H1 (cell line): ENCODE measurements at places on chromosomes 2 and 18.

DNA sequence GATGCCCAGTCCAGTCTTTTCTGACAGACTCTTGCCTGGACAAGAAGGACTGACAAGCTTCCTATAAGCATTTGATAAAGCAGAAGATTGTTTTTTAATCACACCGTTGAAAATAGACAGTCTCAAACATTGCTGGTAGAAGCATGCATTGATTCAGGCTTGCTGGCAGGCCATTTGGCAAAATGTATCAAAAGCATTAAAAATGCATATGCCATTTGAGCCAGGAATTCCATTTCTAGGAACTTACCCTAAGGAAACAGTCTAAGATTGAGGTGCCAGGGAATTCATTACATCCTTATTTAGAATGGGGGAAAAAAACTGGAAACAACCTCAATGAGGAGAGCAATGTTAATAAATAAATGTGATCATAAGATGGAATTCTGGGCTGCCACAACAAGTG is 20.7 kb downstream of the LGALSL start:
- no peak for DNase-seq
- no peak overlapping the region for H3K4me3 ChIP-seq
- no peaks in the 10 kb centered on the region for H3K27me3 ChIP-seq
- no peaks in the 10 kb centered on the region for H3K4me1 ChIP-seq
- no peaks in the 10 kb centered on the region for H3K36me3 ChIP-seq

GRCh38 chr2:57516698-57517340 is 529.8 kb upstream of the VRK2 start:
- H3K36me3 ChIP-seq = no peaks in the 10 kb centered on the region
- no peaks in the 10 kb centered on the region for H3K4me1 ChIP-seq
- H3K27ac ChIP-seq = no peak overlapping the region
- H3K27me3 ChIP-seq = no peaks in the 10 kb centered on the region

DNA sequence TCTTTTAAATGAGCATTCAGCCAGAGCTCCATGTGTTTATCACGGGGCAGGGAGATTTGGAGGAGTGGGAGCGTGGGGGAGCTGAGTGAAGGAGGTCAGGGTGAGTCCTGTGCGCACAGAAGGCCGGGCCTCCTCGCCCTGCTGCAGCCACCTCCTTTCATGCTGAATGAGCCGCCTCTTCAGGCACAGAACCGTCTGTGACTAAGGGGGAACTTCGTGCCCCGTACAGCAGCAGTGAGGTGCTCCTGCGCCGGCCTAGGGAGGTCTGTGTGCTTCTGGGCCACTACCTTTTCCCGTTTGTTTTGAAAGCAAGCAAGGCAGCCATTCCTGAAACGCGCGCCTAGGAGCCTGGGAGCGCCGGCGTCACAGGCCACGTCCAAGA is 27.1 kb upstream of the ZNF516 start:
- peak overlapping the region; percentile 76; the same call in 1 of the 2 replicates for H3K27ac ChIP-seq
- H3K4me3 ChIP-seq = no peak overlapping the region
- no peaks in the 10 kb centered on the region for H3K27me3 ChIP-seq
- DNase-seq = no peak

GRCh38 chr2:224778474-224778877 is 62.3 kb upstream of the CCDC195 start:
- H3K27me3 ChIP-seq = no peaks in the 10 kb centered on the region
- H3K4me1 ChIP-seq = no peaks in the 10 kb centered on the region
- H3K36me3 ChIP-seq = no peaks in the 10 kb centered on the region
- no peak overlapping the region for H3K27ac ChIP-seq
- H3K4me3 ChIP-seq = no peak overlapping the region
- DNase-seq = peak; percentile 68

DNA sequence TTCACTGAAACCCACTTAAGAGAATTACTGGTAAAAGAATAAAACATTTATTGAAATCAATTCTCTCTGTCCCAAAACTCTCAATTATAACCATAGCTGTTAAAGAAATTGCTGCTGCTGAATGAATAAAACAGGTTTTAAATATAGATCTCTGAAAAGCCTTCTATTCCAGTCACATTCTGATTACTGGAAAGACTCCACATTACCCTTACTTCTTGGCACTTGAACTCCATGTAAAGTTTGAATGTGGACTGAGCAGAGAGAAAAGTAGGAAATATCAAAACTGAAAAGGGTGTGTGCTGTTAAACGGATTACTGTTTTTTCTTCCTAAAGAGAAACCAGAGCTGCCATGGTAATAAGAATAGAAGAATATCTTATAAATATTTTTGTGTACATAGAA is 655.3 kb upstream of the SETBP1 start:
- no peak overlapping the region for H3K27ac ChIP-seq
- DNase-seq = no peak
- no peaks in the 10 kb centered on the region for H3K4me1 ChIP-seq
- H3K27me3 ChIP-seq = no peaks in the 10 kb centered on the region

GRCh38 chr18:52615943-52616342 is 275.9 kb downstream of the DCC start:
- H3K27me3 ChIP-seq = no peaks in the 10 kb centered on the region
- no peak overlapping the region for H3K27ac ChIP-seq
- H3K36me3 ChIP-seq = no peaks in the 10 kb centered on the region
- H3K4me3 ChIP-seq = no peak overlapping the region

GRCh38 chr2:20634507-20635112 is 16.3 kb downstream of the HS1BP3 start:
- no peak for DNase-seq
- H3K36me3 ChIP-seq = no peaks in the 10 kb centered on the region
- H3K27me3 ChIP-seq = no peaks in the 10 kb centered on the region
- no peak overlapping the region for H3K27ac ChIP-seq
- no peak overlapping the region for H3K4me3 ChIP-seq

DNA sequence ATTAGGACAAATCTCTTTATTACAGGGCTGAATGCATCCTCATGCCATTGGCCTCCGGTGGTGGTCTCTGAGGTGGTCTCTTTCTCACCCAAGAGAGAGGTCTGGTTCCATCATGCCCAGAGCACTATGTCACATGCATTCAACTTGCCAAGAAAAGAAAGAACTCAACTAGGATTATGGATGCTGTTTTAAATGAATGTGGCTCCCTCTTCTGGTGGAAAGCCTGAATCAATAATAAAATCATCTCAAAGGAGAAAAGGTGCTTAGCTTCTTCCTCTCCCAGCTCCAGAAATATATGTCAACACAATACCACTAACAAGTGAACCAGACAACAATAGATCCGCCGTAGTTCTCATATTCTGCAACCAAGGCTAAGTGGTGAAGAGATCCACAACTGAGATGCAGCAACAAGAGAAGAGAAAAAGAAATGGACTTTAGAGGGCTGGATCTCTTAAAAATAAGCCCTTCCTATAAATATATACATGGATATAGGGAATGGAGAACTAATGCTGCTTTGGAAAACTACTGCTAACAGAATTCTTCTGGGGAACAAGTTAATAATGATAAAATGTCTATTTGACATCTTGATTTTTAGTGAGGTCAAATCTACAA is 396.8 kb downstream of the NCKAP5 start:
- no peaks in the 10 kb centered on the region for H3K27me3 ChIP-seq
- H3K4me3 ChIP-seq = no peak overlapping the region
- no peaks in the 10 kb centered on the region for H3K36me3 ChIP-seq
- no peaks in the 10 kb centered on the region for H3K4me1 ChIP-seq
